ENCODE measurements at places on chromosomes 5 and 9.

DNA sequence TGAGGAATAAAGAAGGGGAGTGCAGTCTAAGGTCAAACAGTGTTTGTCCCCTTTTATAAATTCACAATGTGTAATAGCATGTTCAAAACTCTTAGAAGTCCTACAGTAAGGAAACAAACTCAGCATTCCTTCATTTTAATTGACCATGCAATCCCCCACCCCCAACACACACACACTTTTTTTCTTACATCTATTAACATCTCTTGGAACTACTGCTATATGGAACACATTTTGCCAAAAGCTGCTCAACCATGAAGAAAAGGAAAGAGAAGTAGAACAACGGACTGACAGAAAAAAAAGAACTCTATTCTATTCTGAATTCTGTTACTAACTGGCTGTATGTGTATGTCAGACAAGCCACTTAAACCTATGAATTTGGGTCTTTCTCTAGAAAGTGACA is 2.8 kb upstream of the CTNNAL1 start:
- no peak for DNase-seq

DNA sequence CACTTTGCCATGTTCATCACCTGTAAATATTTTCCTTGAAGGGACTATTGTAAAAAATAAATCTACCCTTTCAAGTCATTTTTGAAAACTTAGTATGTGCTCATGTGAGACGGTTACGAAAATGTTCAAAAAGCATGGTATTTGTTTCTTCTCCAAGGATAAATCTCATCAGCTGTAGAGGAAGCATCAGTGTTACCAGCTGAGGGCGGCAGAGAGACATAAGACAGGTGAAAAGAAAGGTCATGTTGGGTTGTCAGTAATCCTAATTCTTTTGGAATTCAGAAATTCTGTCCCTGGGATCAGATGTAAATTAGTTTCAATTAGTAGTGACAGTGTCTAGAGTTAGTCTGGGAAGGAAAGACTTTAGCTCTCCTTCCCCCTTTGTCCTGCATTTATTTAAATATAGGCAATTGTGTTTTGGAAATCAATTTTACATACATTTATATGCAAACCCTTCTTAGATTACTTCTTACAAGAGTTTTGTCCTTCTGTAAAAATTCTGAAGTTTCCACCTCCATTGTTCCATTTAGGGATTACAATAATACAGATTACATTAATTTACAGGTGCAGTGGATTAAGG is 791.9 kb upstream of the CDH6 start:
- no peak for DNase-seq

DNA sequence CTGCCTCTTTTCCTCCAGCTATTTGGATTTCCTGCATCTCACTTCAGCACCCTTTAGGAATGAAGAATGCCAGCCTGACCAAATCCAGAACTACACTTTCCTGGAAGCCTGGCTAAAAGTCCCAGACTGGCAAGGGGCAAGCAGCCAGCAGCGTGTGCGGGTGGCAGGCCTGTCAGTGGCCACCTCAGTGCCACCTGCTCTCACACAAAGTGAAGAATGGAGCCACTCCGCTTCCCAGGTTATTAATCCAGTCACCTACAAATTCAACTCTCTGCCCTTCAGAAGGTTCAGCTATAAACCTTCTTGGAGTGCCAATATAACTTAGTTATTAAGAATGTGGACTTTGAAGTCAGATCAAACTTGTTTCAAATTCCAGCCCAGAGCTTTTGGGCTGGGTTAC is 6.7 kb upstream of the ALDOB start:
- DNase-seq, result no peak

GRCh38 chr5:63794296-63794695 is 167.9 kb downstream of the HTR1A start:
- no peak for DNase-seq

GRCh38 chr5:80935811-80936385 is 24.3 kb upstream of the RASGRF2 start:
- peak; percentile 27 for DNase-seq

- peak; percentile 72 for DNase-seq
Measured at GRCh38 chr9:122464633-122465567, 12.8 kb downstream of the OR1J1 start.
